PC-3 (cell line): ENCODE measurements at places on chromosomes 5 and 9. TPM values are rescaled to one million over a fixed set of nuclear protein-coding genes. Genes with fewer than 3 reads are reported as not detected.

- peak; percentile 8 for DNase-seq
Measured at GRCh38 chr5:132372542-132372941, 3.0 kb downstream of the SLC22A5 start.

DNA sequence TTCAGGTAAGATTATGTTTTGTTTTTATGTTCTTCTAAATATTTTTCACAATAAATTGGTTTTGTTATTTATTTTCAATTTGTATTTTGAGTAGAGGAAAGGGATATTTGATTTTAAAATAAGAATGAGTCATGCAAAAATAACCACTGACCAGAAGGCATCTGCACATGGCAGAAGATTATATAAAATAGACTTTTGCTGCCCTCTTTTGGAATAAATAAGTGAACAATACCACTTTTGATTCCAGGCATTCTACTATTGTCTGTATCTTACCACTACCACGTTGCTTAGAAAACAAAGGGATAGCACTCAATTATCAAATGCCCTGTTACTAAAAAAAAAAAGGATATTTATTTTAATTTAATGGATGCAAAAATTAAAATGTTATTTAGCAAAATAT lies 227.3 kb upstream of the ITGA1 start:
- DNase-seq: peak; percentile 56

The CFAP77 gene
- 0.11 TPM in 1 of 2 replicates, not detected in the other for total RNA-seq

The INSL4 gene
- total RNA-seq: not detected in 2 replicates

The NOTCH1 gene
- total RNA-seq: 14.3 and 20.8 TPM in 2 replicates
